Activated T-helper 1 cell treated with Interleukin-2 at 50 U/mL for 16 hours (primary cell): ENCODE measurements at places on chromosomes 5 and 9.

GRCh38 chr9:20220286-20220685 lies 402.0 kb downstream of the MLLT3 start:
- DNase-seq, result no peak

DNA sequence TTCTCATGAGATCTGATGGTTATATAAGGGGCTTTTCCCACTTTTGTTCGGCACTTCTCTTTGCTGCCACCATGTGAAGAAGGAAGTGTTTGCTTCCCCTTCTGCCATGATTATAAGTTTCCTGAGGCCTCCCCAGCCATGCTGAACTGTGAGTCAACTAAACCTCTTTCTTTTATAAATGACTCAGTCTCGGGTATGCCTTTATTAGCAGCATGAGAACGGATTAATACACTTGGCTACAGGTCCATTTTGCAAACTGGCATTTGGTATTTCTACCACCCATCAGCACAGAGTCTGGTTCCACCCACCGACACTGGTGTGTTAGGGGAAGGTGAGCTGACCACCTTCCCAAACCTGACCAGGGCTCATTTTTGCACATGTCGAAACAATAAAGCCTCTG lies 47.9 kb upstream of the RARS1 start:
- no peak for DNase-seq

GRCh38 chr9:6923086-6923485 lies 165.3 kb downstream of the KDM4C start:
- DNase-seq, result no peak

DNA sequence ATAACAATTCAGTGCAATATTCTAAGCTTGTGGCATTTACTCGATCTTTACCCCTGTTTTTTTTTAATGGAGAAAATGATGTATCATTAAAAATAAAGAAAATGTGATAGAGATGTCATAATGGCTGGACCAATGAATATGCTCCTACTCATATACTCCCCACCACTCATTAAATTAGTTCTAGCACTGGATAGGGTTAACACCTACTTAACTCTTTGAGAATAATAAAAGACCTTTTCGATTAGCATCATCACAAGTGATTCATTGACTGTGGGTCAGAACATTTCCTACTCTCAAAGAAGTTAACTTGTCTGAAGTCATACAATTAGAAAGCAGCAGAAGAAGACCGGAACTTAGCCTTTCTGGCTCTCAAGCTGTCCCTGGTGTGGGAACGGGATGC lies 31.6 kb upstream of the RANBP6 start:
- no peak for DNase-seq

- DNase-seq, result no peak
Measured at GRCh38 chr5:144361406-144361805, 190.7 kb downstream of the KCTD16 start.

GRCh38 chr5:116216246-116216645 lies 131.4 kb downstream of the COMMD10 start:
- no peak for DNase-seq

GRCh38 chr9:73074176-73074708 lies 77.4 kb upstream of the ANXA1 start:
- DNase-seq, result no peak

DNA sequence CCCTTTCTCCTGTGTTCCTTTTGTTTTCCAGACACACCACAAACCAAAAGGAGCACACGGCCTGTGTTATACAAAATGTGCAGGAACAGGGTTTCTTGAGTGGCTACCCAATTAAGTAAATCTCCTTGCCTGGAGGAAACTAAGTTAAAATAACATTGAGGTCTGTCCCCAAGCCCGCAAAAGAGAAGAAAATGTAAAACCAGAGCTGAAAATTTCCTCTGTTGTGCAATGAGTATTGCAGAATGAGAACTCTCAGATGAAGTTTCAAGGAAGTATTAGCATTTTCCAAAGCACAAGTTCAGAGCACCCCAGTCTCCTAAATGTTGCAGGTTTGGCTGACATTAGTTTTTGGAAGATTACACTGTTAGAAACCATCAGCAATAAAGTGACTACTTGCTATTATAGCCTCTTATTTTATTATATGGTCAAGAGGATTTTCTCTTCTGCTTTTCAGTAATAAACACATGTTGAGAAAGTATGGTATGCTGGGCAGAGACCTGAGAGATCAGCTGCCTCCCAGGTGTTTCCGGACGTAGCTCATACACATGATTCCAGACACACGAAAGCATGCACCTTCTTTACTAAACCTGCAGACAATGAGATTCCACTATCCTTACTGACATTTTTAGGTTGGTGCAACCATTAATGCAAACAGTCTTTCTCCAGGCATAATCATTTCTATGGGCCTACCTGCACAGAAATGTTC lies 161.3 kb downstream of the SNCAIP start:
- DNase-seq, result no peak

GRCh38 chr9:112198646-112199045 lies 23.5 kb upstream of the SUSD1 start:
- no peak for DNase-seq

GRCh38 chr9:131181091-131181681 lies 55.8 kb downstream of the NUP214 start:
- DNase-seq, result no peak

DNA sequence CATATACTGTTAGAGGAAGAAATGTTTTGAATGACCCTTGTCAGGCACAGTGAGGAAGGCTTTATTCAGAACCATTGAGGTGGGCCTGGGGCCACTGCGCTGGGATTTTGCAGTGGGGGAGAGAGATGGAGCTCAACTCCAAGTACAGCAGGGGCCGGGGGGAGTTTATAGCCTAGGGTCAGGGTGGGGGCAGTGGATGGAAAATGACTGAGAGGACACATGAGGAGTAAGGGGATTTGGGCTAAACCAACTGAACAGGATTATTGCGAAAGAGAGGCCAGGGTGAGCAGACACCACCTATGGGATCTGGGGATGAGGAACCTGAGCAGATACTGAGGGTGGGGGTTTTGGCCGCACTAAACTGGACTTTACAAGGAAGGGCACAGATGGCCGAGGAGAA lies 6.3 kb downstream of the CEP72 start:
- DNase-seq, result no peak

DNA sequence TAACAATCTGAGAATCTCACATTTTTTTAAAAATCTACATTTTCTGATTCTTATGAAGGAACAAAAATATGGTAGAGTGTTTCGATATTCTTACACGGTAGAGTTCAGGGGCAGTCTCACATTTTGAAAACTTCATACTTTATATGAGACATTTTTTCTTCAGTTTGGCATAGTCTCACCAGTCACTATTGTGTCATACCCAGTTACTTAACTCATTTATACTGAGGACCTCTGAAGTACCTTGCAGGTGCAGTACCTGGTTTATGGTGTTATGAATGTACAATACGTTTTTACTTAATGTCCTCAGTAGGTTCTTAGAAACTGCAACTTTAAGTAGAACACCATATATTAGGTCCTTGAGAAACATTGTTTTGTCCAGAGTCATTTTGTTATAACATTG lies 196.6 kb downstream of the SGCD start:
- no peak for DNase-seq

DNA sequence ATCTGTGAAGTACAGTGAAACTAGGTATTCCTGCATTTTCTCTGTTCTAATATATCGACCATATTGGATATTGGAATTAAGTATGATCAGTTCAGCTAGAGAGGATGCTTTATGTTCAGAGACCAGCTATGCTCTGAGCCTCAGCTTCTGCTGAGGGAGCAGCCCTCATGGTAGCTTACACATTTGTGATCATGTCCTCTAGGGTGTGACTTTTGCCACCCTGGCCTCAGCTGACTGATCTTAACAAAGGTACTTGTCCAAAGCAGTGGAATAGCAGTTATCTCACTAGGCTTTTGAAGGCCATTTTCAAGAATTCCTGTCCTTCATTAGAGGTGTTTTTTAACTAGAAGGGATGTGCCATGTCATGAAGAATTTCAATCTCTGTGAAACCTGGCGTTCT lies 9.3 kb downstream of the SCAMP1 start:
- no peak for DNase-seq

- no peak for DNase-seq
Measured at GRCh38 chr9:98916660-98917059, 27.0 kb upstream of the COL15A1 start.

GRCh38 chr9:32587901-32588300 lies 14.9 kb upstream of the NDUFB6 start:
- no peak for DNase-seq

DNA sequence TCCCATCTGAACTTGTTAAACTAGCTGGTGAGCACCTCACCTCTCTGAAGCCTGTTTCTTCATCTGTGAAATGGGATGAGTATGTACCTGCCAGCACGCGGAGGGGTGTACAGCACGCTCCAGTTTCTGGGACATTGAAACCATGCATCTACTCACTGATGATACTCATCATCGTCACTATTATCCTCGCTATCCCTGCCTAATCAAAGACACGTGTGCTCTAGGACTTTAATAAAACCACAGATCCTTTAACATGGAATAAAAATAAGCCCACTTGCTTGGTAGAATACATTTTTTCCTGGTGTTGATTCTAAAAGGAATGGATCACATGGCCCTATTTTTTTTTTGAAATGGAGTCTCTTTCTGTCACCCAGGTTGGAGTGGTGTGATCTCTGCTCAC lies 37.3 kb upstream of the POMT1 start:
- no peak for DNase-seq

DNA sequence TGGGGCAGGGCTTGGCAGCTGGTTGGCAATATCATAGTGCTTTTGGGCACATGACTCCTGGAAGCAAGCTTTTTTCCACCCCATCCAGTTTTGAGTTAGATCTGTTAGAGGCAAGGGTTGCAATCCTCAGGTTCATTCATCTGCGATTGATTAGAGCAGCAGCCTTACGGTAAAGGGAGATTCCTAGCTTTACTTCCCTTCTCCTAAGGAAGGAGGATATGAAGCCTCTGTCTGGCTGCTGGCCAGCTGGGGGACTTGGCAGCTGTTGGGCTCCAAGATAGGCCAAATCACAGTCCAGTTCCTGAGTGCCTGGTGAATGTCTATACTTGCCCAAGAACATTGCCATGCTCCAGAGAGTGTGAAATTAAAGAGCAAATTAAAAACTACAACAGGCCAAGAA lies 113.4 kb upstream of the CCNH start:
- no peak for DNase-seq

GRCh38 chr5:123156577-123157296 lies 67.7 kb downstream of the PRDM6 start:
- no peak for DNase-seq

DNA sequence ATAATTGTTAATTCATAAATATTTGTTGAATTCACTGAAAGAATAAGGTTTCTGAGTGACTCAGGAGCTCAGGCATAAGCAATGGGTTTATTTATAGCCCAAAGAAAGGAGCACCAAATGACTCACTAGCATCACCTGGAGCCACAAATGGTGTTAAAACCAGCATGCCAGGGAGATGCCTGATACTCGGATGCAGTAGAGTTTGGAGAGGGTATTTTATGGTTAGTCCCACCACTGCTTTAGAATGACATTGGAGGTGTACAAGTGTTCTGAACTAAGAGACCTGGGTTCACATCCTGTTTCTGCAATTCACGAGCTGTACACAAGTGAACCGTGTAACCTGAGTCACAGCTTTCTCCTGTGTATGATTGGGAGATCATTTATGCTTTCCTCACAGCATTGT lies 25.2 kb downstream of the CCL28 start:
- DNase-seq, result no peak

DNA sequence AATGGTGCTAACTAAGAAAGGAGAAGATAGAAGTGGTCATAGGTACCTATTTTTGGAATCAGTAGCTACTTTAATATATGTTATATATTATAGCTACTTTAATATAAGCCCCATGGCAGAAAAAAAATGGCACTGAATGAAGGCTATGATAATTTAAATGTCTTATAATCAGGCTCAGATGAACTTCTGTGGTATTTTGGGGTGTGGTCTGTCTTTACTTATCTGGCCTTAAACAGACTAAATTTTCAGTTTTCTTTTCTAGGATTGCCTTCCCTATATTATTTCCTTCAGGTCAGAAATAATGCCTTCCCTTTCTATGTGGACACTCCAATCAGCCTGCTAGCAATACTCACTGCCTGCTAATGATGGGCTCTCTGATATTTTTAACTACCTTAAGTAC lies 292.3 kb downstream of the SLF1 start:
- DNase-seq, result no peak

- DNase-seq, result no peak
Measured at GRCh38 chr5:37005946-37006540, 129.5 kb downstream of the NIPBL start.

DNA sequence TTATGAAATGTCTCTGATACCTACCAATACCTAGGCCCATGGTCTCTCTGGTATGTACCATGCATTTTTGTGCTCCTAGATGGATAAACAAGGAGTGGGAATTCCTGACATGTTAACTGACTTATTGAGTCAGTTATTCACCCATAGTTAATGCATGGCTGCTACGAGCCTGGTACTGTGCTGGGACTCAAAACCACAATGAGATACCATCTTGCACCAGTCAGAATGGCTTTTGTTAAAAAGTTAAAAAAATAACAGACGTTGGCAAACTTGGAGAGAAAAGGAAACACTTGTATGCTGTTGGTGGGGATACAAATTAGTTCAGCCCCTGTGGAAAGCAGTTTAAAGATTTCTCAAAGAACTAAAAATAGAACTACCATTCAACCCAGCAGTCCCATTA lies 293.8 kb downstream of the OSTF1 start:
- DNase-seq, result no peak

DNA sequence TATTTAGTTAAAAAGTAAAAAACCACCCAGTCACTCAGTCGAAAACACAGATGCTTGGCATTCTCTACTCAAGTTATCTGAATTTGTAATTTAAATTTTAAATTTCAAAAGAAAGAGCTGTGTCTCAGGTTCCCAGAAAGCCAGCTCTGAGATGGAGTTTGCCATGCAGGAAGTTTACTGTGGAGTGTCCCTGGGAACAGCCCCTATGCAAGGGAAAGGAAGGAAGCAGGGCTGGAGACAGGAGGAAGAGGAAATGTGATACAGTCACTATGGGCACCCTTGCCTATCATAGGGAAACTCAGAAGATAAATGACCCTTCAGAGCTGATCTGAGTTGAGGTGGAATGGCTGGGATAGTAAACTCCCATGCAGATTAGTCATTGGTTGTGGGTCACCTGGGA lies 408.8 kb upstream of the ACTBL2 start:
- no peak for DNase-seq

GRCh38 chr5:179139936-179140235 lies 79.7 kb downstream of the ZNF354C start:
- no peak for DNase-seq

- DNase-seq, result no peak
Measured at GRCh38 chr9:86098824-86099700, at the start of gene GOLM1. Gene GOLM1, minus strand, starts transcription at chr9:86099558. Its CDS starts 20,238 bp downstream, at chr9:86079320.

DNA sequence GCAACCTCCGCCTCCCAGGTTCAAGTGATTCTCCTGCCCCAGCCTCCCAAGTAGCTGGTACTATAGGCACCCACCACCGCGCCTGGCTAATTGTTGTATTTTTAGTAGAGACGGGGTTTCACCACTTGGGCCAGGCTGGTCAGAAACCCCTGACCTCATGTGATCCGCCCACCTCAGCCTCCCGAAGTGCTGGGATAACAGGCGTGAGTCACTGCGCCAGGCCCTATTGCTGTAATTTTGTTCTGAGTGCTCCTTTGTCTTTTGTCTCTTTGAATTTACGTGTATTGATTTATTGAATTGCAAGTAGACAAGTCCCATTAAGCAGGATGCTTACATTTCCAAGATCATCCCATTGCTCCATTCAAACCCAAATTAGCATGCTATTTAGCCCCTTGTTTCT lies 186.7 kb downstream of the MSX2 start:
- DNase-seq, result no peak
